ENCODE measurements at places on chromosomes 6 and 20.

DNA sequence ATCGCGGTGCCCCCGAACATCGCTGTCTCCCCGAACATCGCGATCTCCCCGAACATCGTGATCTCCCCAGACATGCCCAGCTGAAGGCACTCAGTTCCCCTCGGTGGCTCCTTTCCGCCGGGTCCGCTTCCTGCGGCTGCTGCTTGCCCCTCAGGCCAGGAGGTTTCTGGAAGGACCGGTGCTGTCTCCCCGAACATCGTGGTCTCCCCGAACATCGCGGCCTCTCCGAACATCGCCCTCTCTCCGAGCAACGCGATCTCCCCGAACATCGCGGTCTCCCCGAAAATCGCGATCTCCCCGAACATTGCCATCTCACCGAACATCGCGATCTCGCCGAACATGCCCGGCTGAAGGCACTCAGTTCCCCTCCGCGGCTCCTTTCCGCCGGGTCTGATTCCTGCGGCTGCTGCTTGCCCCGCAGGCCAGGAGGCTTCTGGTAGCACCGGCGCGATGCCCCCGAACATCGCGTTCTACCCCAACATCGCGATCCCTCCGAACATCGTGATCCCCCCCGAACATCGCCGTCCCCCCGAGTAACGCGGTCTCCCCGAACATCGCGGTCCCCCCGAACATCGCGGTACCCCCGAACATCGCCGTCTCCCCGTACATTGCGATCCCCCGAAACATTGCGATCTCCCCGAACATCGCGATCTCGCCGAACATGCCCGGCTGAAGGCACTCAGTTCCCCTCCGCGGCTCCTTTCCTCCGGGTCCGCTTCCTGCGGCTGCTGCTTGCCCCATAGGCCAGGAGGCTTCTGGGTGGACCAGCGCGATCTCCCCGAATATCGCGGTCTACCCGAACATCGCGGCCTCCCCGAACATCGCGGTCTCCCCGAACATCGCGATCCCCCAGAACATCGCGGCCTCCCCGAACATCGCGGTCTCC, 808 bp downstream of the ULBP1 start:
- DNase-seq = no peak

- no peak for DNase-seq
These were observed 187.5 kb downstream of the BACH2 start for GRCh38 chr6:90109141-90109540.

DNA sequence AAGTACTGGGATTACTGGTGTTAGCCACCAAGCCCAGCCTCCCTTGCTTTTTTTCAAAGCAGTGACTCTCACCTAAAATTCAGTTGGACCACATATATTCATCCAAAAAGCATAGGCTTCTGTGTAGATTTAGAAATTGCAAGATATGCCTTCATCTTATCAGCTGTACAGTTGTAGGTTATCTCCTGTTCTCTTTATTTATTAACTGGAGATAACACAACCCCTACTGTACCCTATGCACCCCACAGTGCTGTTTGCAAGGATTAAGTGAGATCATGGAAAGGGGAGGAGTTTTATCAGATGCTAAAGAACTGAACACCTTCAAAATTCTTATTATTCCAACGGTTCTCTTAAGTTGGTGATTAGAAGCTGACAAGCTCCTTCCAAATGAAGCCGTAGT, 164.4 kb upstream of the JARID2 start:
- DNase-seq = no peak

- DNase-seq = no peak
These were observed 21.6 kb downstream of the RIN2 start for GRCh38 chr20:19779634-19780033.

- DNase-seq = peak; percentile 27
These were observed 9.4 kb upstream of the HDDC2 start for GRCh38 chr6:125310994-125311649.

DNA sequence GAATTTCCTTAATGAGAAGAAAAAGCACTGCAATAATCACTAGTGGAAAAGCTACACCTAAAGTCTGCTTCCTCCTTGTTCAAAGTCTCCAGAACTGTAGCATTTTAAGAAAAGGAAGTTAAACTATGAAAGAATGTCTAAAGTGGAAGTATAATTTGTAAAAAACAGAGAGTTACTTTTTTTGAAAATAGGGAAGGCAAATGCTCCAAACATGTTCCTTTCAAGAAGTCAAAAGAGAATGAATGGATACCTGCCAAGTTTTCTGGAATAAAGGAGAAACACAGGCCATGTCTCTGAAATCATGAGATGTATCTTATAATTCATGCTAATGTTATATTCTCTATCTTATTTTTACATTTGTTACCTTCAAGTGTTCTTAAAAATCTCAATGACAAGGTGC, 60.7 kb upstream of the ADGRG6 start:
- no peak for DNase-seq

- DNase-seq = no peak
These were observed 117.0 kb upstream of the EDN1 start for GRCh38 chr6:12173181-12173580.

GRCh38 chr20:38407321-38407720, 27.8 kb downstream of the SNHG17 start:
- DNase-seq = no peak

DNA sequence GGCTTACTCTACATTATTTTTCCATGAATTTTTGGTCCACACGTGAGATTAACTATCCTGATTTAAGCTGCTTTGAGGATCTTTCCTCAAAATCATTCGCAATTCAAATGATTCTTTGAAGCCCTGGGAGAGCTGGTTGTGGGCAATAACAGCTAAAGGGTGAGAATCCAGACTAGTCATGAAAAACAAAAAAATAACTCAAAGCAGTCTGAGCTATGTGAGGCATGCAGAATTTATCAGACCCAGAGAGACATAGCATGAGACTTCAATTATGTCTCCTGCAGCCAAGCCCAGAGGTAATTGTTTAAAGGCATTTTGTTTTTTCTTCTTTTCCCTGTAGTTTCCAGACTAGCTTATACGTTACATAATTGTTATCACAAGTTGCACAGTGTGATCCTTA, 517.3 kb upstream of the PTCHD4 start:
- peak; percentile 15 for DNase-seq

- no peak for DNase-seq
These were observed 2.2 kb downstream of the HAO1 start for GRCh38 chr20:7938058-7938457.

DNA sequence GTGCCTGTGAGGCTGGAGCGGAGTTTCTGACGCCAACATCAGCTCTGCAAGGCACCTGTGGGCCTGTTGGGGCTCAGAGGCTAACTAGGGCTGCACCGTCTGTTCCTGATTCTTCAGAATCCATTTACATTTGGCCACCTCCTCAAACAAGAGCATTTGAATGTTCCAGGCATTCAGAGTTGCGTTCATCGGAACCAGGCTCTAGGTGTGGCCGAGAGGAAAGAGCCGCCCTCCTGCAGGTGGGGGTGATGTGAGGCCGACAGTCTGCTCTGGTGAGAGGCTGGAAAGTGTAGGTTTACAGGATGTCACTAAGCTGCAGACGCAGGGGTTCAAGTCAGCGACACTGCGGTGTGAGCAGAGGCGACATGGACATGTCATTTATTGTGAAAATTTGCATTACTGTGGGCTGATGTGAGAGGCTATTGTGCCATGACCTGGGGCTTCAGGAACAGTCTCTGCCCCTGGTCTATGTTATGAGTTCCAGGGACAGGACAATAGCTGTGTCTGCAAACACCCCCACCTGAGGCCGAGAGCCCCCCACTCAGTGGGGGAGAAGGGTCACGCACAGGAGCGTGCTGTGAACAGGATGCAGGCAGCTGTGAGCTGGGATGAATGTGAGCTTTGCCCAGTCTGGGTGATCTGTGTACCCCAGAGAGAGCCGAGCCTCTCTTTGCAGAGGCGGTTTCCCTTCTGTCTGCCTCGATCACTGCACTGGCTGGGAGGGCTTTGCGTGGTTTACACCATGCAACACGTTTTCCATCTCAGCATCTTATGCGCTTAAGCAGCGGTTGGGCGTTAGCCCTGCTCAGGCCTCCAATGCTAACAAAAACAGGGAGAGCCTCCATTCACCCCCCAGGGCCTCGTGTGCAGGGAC, 21.1 kb downstream of the SLCO4A1 start:
- no peak for DNase-seq

DNA sequence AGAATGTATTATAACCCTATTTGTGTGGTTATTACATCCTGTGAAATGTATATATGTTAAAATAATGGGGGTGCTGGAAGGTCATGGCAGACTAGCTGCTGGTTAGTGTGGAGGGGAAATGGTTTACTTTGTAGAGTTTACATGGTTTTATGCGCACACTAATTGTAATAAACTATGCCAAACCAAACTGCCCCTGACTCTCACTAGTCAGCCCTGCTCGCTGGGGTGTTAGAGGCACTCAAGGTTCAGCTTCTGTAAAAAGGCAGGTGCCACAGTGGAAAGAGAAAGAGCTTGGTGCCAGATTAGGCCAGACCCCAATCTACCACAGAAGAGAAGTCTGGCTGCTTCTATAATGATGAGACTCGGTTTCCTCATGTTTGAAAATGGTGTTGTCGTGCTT, 52.7 kb downstream of the GOPC start:
- DNase-seq = no peak

- peak; percentile 85 for DNase-seq
These were observed 489.8 kb upstream of the MANEA start for GRCh38 chr6:95087394-95088097.

DNA sequence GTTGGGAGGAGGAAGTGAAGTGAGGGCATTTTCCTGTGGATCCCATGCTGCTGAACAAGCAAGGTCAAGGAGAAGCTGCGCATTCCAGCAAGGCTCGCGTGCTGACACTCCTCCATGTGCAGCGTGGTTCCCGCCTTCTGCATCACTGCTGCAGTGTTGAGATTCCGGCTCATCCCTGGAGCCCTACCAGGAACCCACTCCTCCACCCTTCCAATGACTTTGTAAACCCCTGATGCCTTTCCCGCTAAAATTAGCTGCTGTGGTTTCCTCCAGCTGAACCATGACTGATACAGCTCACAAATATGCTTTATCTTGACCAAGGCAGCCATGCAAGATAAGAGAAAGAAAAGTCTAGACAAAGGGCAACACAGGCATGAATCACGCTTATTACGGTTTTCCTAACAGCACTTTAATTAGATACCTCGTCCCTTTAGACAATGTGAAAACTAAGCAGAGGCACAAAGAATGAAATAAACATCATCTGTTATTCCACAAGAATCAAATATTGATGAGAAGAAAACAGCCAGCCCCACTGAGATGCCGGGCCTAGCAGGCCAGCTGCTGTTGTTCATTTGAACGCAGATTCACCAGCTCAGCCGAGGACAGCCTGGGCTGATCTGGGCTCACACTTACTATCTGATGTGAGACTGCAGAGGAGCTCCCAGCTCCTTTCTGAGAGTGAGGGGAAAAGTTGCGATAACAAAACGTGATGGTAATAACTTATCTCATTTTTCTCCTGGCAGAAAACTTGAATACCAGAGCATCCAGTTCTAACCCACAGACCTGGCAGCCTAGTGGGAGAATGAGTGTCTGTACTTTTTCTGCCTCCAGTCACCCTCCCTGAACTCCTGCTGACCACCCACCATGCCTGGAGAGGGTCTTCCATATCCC, 14.2 kb upstream of the BNIP5 start:
- no peak for DNase-seq

- DNase-seq = no peak
These were observed 27.3 kb upstream of the FOXA2 start for GRCh38 chr20:22611636-22612035.

- no peak for DNase-seq
These were observed 2.1 kb upstream of the TMEM151B start for GRCh38 chr6:44268095-44268628.

DNA sequence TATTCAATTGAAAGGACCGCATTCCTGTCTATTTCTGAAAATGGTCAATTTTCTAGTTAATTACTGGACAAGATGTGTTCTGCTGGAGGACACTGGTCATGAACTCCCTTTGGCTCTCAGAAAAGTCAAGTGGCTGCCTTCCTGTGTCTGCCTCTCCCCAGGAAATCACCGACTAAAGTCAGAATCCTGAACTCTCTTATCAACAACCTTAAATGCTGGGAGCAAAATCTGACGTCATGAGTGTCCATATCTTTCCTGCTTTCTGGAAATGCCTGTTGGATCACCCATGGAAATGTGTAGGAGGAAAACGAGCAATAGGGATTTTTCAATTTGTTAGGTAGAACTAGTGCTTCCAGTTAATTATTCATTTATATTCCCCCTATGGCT, 53.5 kb upstream of the PLCB1 start:
- no peak for DNase-seq

GRCh38 chr6:2765166-2765895, at the start of gene WRNIP1:
Gene WRNIP1, plus strand, starts transcription at chr6:2765393. Its CDS starts 230 bp downstream, at chr6:2765623.
- peak; percentile 99 for DNase-seq

All from fibroblast of skin of left biceps (primary cell).